ENCODE measurements at places on chromosomes 2 and 18.

DNA sequence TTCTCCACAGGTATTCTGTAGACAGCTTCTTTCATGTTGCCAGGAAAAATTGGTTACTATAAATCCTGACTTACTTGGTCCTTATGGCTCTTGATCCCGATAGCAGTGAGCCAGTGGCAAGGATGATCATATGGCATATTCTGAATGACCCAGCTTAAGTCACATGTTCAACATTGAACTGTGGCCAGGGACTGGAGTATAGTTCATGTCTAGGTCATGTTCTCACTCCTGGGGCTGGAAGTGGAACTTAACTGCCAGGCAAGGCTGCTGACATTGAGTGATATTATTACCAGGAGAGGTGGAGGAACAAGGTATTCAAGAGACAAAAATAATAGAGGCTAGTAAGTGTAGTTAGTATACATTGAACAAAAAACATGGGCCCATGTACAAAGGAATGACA, 26.2 kb downstream of the R3HDM1 start:
- no peak for DNase-seq

GRCh38 chr2:179354296-179354695, 89.7 kb upstream of the SESTD1 start:
- no peak for DNase-seq

DNA sequence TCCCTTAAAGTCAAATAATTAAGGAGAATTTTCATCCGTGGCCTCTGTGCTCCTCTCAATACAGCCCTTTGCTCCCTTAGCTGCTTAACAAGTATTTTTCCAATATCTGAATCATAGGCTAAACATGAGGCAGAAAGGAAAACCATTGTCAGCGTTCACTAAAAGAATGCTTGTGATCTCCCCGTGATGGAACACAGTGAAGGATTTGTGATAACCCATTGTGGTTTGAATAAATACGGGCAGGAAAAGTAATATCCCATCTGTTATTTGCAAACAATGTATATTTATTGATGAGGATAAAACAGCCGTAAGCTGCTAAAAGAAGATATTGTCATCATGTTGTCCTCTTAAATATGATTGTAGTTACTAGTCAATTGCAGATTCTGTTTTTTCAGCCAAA, 258.1 kb downstream of the NAPG start:
- peak; percentile 27 for DNase-seq

- DNase-seq, result no peak
These were observed 269.7 kb upstream of the DCC start for GRCh38 chr18:52070291-52070756.

- DNase-seq, result no peak
These were observed 39.9 kb upstream of the CDC42EP3 start for GRCh38 chr2:37711308-37711731.

DNA sequence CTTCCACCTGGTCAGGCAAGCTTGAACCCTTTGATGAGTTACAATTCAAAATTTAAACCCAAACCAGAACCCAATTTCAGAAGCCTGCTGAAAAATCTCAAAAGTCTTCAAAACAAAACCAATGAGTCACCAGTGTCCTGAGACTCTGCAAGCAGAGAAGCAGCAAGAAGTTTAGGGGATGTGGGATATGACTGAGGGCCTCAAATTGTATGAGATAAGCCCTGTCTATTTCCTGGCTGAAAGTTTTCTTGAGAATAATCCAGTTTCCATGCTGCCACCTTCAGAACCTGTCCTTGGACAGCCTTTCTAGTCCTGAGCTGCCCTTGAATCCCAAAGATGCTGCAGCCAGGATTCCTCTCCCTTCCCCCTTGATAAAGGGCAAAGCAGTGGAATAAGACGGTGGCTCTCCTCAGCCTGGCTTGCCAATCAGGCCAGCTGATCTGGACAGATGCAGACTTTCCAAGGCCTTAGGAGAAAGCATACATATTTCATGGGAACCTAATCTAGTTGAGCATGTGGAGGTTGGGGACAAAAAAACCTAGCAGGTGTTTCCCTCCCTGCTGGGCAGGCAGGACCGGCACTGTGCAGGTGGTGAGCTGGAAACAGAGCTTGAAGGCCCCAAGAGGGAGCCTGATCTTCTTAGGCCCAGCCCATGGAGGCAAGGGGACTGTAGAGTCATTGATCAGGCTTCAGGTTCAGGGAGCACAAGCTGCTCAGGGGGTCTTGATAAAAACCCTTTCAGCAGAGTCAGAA, 278.0 kb upstream of the MGAT5 start:
- DNase-seq, result no peak

GRCh38 chr2:170247333-170247732, 69.4 kb downstream of the MYO3B start:
- DNase-seq, result no peak

DNA sequence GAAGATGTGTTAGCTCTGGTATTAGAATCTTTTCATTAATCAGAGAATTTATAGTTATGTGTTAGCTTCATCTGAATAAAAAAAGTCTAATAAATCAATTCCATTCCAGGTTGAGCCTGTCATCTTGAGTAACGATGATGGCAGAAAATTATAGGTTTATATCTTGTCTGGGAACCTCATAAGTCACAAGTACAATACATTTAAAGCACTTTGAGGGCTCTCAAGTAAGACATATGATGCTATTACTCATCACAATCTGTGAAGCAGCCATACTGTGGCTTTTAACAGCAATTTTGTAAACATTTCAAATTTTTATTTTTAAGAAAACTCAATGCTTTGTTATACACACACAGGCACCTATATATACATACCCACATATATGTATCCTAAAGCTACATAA, 484.1 kb upstream of the VRK2 start:
- no peak for DNase-seq

DNA sequence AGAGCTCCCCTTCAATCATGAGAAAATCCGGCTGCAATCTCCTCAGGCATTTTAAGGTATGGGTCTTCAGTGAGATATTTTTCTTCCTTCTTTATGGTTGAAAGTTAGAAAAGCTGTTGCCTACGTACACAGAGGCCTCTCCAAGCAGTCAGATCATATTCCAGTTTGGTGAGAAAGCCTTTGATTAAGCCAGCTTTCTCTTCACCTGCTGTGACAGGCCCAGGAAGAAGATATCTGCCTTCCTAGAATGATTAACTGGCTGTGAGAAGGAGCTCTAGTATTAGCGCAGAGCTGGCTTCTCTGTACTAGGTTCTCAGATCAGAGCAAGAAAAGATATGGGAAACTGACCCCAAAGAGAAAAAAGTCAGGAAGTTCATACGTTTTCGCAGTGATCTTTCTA, 585.0 kb upstream of the CHAC2 start:
- no peak for DNase-seq

- no peak for DNase-seq
These were observed 34.7 kb upstream of the ACTR3 start for GRCh38 chr2:113854970-113855740.

DNA sequence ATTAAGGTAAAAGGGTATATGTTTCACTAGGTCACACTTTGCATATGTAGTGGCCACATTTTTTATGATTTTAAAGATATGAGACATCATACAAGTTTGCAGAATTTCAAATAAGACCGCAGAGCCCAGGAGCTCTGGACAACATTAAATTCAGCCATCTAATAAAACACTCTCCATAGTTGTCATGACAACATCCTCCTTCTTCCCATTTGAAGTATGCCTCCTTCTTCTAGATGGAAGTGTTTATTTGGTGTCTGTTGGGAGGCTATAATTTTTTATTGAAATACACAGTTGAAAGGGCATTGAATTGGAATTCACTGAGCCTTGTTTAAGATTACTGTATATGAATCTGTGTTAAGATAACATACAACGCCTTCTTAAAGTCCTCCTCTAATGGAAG, 467.3 kb downstream of the CMPK2 start:
- DNase-seq, result no peak

DNA sequence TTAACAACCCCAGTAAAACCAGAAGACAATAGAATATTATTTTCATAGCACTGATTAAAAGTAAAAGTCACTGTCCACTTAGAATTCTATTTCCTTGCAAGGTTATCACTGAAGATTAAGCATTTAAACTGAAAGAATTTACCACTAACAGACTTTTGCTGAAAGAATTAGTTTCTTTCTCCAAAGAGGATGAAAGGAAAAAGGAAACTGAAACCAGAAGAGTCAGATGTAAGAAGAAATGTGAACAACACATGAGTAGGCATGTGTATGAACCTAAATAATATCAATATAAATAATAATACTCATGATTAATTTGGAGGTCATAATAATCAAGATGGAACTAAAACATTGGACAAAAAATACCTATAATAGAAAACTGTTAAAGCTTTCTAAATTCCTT, 82.4 kb upstream of the KLHL29 start:
- DNase-seq, result no peak

DNA sequence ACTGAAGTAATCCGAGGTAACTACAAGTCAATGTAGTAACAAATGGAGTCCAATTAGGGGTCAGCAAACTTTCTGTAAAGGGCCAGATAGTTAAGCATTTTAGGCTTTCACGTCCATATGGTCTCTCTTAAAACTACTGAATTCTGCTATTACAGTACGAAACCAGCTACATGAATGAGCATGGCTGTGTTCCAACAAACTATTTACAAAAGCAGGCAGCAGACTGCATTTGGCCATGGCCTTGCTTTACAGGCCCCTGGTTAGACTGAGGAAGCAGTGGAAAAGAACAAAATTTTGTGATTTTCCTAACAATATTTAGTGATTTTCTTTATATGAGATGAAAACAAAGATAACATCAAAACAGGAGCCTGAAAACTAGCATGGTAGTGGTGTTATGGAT, 64.0 kb downstream of the RTN4 start:
- no peak for DNase-seq

- DNase-seq, result peak; percentile 7
These were observed 38.0 kb upstream of the ERMN start for GRCh38 chr2:157363612-157364101.

GRCh38 chr2:84832772-84833461, 48.0 kb downstream of the TRABD2A start:
- DNase-seq, result peak; percentile 43

GRCh38 chr2:98037666-98038336, 42.1 kb upstream of the TMEM131 start:
- no peak for DNase-seq

GRCh38 chr18:59090966-59091603, 48.6 kb upstream of the SEC11C start:
- DNase-seq, result no peak

DNA sequence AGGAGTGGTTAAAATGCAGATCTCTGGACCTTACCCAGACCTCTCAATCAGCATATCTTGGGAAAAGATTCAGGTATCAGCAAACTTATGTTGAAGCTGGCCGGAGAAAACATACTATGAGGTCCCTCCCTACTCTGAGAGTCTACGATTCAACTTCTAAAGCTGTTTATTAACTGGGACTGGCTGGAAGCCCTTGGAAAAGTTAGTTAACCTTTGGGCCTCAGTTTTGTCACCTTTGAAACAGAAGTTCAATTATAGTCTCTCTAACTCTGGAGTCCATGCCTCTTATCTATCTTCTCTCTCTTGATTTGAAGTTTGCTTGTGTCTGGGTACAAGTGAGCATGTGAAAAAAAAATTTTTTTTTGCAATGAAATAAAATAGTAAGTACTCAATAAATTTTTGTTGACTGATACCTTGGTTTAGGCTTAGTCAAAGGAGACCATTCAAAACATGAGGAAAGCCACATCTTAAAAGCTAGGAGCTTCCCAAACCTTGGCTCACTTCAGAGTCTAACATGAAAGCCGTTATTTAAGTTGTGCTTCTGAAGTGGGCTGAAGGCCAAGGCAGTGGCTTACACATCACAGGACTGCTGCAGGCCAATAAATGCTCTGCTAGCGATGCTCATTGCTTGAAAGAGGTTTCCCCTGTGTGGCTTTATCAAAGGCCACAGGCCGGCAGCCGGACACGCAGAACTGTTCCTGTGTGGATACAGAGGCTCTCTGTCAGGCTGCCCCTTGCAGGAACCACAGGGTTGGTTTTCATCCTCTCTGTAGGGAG, 110.6 kb upstream of the FAM136A start:
- no peak for DNase-seq

- peak; percentile 11 for DNase-seq
These were observed 25.0 kb downstream of the SERPINB8 start for GRCh38 chr18:63994783-63995399.

DNA sequence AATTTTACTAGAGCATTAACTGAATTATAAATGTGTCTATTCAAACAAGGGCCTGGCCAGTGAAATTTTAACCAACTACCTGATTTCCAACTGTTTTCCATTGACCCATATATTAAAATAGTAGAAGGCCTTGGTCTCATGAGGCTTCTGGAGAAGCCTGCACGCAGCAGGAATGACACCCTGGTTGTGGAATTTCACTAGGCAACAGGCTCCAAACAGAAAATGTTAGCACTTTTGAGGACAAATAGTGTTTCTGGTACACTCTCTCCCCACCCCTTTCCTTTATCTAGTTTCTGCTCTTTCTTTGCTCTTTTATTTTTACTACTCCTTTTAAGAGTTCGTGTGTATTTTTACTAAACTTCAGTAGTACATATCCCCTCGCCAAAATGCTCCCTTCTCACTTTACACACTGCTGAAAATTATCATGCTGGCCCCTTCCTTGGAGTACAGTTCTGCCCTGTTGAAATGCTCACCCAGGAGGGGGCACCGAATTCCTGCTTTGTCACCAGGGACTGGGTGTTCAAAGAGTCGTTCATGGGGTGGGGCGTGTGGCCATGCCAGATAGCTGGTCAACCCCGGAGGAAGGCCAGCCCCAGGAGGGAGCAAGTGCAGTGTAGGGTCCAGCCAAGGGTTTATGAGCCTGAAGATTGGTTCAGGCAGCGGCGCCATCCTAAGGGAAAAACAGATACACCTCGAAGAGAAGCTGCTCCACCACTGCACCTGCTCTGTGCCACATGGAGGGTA, 22.1 kb upstream of the COL6A3 start:
- DNase-seq, result no peak

GRCh38 chr2:148906124-148906523, 31.1 kb downstream of the KIF5C start:
- no peak for DNase-seq

DNA sequence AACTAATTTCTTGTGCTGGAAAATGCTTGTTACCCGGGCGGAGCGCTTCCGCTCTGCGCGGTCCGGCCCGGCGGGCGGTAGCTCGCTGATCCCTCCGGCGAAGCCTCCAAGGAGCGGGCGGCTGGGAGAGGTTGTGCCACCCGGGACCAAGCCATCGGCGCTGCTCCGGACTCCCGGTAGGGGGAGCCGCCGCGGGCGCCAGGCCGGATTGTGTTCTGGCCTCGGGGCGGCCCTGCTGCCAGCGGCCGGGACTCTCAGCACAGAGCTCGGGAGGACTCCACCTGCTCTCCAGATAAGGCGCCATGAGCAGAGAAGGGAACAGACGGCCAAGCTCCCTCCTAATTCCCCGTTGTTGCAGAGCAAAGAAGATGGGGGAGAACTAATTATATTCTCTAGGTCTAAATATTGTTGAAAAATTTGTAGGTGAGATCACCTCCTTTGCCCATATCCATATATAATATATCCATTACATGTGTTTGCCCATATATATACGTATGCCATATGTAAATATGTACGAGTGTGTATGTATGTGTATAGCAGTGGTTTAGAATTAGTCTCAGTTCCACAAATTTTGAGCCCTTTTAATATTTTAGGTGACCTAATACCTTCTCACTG, 13.8 kb upstream of the SATB2 start:
- DNase-seq, result peak; percentile 50

Data from putamen (tissue), 1 donor.